ENCODE measurements at places on chromosomes 1 and 21. TPM values are rescaled to one million over a fixed set of nuclear protein-coding genes. Genes with fewer than 3 reads are reported as not detected.

DNA sequence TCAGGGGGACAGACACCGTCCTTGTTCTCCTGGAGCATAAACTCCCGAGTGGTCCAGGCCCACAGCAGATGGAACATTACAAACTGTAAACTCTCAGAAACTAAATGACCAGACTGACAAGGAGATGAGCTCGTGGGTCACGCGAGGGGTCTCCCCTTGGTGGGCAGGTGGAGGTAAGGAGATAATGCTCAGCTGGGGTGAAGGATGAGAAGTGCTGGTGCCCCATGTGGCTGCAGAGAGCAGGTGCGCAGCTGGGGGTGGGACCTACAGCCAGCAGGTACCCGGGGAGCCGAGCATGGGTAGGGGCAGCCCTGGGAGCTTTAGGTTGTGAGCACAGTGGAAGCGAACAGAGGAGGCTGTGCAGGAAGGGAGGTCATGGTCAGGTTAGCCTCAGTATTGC, 40.1 kb downstream of the AJAP1 start:
- no peak for DNase-seq

DNA sequence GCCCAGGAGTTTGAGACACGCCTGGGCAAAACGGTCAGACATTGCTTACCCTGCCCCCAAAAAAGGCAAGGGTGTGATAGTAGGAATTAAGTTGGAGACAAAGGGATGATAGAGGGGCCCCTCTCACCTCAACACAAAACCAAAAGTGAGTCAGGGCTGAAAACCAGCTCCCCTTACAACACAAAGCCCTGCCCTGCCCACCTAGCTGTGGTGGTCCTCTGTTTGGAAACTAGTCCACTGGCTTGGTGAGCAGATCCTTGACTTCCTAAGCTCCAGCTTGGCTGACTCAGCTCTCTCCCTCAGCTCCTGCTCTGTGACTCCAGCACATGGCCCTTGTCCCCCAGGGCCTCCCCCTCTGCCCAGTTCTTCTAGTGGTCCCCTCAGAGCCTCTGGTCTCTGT, 603.8 kb downstream of the PTPRC start:
- DNase-seq: no peak

- no peak for DNase-seq
These were observed 19.8 kb downstream of the SPOCD1 start for GRCh38 chr1:31795801-31796621.

COL24A1 gene
- 3.5 TPM for polyA plus RNA-seq

SMPDL3B gene
- 13.1 TPM for polyA plus RNA-seq
